CD4-positive, alpha-beta memory T cell (primary cell): ENCODE measurements at places on chromosomes 6 and 20.

DNA sequence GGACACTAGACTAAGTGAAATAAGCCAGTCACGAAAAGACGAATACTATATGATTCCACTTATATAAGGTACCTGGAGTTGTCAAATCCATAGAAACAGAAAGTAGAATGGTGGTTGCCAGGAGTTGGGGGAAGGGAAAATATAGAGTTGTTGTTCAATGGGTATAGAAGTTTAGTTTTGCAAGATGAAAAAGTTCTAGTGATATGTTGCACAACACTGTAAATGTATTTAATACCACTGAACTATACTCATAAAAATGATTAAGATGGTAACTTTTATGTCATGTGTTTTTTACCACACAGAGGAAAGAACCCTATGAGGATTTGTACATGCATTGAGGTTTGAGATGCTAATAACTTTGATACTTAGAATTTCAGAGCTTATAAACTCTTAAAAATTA, 46.0 kb upstream of the TRAM2 start:
- no peak for DNase-seq
- no peaks in the 10 kb centered on the region for H3K27me3 ChIP-seq
- H3K4me1 ChIP-seq: no peaks in the 10 kb centered on the region
- no peak overlapping the region for H3K4me3 ChIP-seq
- no peaks in the 10 kb centered on the region for H3K36me3 ChIP-seq

GRCh38 chr6:137792160-137793033, 74.7 kb upstream of the TNFAIP3 start:
- H3K27ac ChIP-seq: peak overlapping the region; percentile 37
- no peaks in the 10 kb centered on the region for H3K27me3 ChIP-seq
- H3K4me1 ChIP-seq: peaks cover 52% of the 10 kb centered on the region
- H3K4me3 ChIP-seq: no peak overlapping the region

DNA sequence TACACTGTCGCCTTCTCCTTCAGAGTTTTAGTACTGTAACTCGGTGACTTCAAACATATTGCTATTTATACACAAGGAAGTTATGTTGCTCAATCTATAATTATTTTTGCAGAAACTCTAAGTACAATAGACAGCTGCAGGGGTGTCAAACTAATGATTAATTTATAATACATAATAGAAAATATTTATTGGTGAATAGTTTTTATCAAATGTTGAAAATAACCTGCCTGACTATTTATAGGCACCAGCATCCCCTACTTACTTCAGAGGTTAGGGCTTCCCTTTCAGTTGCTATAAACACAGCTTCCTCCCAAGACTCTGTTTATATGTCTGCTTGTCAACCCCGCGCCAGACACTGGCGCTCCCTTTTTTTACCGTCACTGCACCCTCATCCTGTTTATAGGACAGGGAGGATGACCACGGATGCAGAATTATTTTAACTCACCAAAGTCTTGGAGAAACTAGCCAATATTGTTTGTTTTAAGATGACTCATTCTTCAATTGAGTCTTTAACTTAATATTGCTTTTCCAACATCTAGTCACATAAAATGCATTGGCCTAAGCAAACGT, 225.0 kb downstream of the ALDH8A1 start:
- H3K27ac ChIP-seq: no peak overlapping the region
- no peaks in the 10 kb centered on the region for H3K36me3 ChIP-seq
- H3K27me3 ChIP-seq: no peaks in the 10 kb centered on the region
- H3K4me3 ChIP-seq: no peak overlapping the region
- no peak for DNase-seq

DNA sequence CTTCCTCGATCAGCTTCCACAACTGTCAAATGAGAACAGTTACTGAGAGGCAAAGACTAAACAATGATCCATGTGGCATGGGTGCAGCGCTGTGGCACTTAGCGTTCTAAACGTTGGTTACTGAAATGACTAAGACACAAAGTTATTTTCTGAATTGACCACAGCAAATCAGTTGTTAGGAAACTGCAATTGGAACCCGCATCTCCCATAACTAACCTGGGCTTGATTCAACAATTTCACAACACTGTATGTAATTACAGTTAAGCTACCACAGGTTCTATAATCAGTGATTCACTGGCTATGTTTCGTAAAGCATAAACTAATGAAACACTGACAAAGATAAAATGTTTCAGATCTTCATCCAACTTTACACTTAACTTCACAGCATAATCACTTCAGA, 12.5 kb downstream of the WDR27 start:
- H3K4me3 ChIP-seq: no peak overlapping the region
- no peaks in the 10 kb centered on the region for H3K4me1 ChIP-seq
- no peak overlapping the region for H3K27ac ChIP-seq
- DNase-seq: no peak

- H3K27me3 ChIP-seq: no peaks in the 10 kb centered on the region
- H3K27ac ChIP-seq: no peak overlapping the region
- no peak for DNase-seq
- H3K4me1 ChIP-seq: no peaks in the 10 kb centered on the region
- no peaks in the 10 kb centered on the region for H3K36me3 ChIP-seq
These were observed 88.3 kb downstream of the CD24 start for GRCh38 chr6:106886081-106886843.

DNA sequence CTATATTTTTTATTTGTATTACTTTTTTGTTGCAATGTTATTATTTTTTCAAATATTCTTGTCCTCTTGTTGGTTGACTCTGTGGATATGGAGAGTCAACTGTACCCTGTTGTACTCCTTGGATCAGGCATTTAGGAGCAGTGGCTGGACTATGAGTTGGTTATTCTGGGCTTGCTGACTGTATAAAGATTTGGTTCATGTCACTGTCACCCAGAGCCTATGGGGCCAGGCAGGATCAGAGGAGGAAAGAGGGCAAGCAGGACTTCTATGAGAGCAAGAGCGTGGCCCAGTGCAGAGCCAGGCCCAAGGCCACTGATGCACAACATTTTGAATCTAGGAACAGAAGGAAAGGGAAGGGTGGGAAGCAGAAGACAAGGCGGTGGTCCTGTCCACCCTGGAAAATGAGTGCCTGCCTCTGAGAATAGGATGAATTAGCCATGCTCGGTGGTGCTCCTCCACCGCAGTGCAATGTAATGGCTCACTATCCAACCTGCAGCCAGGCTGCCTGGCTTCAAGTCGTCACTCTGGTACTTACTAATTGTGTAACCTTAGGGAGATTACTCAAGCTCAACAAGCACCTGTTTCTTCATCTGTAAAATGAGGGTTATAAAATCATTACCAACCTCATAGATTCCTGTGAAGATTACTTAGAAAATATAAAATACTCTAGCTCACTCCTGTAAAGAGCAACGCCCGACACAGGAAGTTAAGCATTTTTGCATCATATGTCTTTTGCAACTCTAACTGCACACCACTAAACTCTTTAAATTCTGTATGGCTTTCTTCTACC, 192.1 kb downstream of the KCNQ5 start:
- H3K27me3 ChIP-seq: no peaks in the 10 kb centered on the region
- no peaks in the 10 kb centered on the region for H3K36me3 ChIP-seq
- H3K4me1 ChIP-seq: no peaks in the 10 kb centered on the region
- H3K4me3 ChIP-seq: no peak overlapping the region

DNA sequence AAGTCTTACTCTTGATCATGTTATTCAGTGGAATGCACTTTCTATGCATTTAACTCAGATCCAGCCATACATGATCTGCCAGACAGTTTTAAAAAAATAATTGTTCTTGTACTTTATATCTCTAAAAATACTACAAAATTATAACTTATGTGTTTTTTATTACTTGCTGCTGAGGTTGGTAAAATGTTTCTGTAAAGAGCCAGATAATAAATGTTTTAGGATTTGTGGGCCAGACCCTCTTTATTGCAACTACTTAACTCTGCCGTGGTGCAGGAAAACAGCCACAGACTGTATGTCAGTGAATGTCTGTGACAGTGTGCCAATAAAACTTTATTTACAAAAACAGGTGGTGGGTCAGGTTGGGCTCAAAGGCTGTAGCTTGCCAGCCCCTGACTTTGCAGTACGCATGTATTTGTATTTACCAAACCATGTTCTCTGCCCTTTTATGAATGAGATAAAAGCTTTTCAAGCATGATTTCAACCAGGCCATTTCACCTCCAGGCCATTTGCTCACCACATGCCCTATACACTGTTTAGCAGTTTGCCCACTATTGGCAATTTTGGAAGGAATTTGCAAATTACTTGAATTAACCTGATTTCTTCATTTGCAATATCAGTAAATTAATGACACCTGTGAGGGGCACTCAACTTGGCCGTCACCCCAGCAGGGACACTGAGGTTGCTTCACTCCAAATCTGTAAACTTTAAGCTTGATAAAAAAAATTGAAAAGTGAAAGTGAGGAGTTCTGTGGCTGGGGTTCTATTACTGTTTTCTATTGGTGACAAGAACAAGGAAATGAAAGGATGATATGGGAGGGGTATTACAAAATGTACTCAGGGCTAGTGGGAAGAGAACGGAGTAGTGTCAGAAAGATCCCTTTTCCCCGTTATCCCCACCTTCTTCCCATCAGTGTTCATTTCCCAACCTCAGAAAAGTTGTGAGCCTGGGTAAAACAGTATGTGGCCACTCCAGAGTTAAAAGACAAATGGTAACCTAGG, 133.4 kb downstream of the CEBPB start:
- H3K4me1 ChIP-seq: no peaks in the 10 kb centered on the region
- H3K4me3 ChIP-seq: no peak overlapping the region
- H3K27me3 ChIP-seq: no peaks in the 10 kb centered on the region
- DNase-seq: no peak

GRCh38 chr6:93393554-93394074, 25.7 kb downstream of the EPHA7 start:
- no peaks in the 10 kb centered on the region for H3K36me3 ChIP-seq
- no peaks in the 10 kb centered on the region for H3K4me1 ChIP-seq
- H3K4me3 ChIP-seq: no peak overlapping the region

- H3K36me3 ChIP-seq: no peaks in the 10 kb centered on the region
- no peak overlapping the region for H3K27ac ChIP-seq
- no peaks in the 10 kb centered on the region for H3K4me1 ChIP-seq
- no peak overlapping the region for H3K4me3 ChIP-seq
- no peak for DNase-seq
- no peaks in the 10 kb centered on the region for H3K27me3 ChIP-seq
These were observed 47.9 kb downstream of the BTBD3 start for GRCh38 chr20:11965602-11966001.

DNA sequence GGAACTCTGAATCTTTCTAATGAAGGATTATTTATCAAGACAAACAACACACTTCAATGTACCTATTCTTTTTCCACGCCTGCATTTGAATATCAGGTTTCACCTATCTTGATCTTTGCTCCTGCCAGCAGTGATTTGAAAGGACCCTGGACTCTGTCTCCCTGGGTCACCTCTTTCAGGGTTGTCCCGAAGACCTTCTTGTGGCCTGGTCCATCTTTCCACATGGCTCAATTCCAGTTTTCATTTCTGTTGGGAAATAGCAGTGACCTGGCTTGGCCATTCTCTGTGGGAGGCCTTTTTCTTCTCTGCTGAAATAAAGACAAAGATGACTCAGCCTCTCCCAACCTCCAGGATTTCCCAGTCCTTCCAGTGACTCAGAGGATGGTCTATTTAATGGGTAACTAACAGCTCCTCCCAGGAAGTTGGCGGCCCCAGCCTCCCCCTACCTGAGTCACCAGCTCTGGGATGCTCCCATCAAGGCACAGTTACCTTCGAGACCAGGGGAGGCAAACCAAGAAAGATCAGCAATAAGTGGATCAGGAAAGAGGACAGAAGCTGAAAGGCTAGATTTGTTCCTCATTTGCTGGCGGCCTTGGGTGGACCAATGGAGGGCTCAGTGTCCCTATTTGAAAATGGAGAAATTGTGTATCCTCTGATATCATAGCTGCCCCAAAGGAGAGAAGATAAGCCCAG, 120.2 kb upstream of the RNF24 start:
- H3K36me3 ChIP-seq: no peaks in the 10 kb centered on the region
- no peaks in the 10 kb centered on the region for H3K4me1 ChIP-seq
- no peak overlapping the region for H3K4me3 ChIP-seq
- H3K27me3 ChIP-seq: no peaks in the 10 kb centered on the region
- no peak overlapping the region for H3K27ac ChIP-seq

DNA sequence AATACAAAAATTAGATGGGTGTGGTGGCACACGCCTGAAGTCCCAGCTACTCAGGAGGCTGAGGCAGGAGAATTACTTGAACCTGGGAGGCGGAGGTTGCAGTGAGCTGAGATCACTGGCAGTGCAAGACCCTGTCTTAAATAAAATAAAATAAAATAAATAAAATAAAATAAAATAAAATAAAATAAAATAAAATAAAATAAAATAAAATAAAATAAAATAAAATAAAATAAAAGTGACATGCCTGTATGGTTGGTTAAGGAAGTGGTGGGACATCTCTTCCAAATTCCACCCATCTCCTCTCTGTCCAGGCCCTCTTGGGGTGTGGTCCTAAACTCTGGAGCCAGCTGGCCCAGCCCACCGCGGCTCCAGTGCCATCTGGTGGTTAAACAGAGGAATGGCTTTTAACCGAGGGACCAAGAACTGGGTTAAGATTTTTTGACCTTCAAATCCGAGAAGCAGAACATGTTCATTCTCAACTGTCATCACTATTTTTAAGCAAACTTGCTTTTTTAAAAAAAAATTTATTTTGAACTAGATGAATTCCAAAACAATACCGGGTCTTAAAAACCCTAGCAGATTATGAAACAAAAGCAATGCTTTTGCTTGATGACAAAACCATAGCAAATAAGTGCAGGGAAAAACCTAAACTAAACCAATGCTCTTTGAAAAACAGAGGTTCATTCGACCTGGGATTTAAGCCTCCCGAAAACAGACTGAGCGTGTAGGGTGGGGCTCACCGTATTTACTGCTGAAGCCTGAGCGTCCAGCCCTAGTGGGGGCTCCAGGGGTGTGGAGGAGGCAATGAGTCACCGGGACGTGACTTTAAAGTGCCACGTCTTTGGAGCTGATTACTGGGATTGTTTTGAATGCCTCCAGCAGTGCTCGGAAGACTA, 68.8 kb downstream of the CDC5L start:
- H3K27ac ChIP-seq: no peak overlapping the region
- H3K27me3 ChIP-seq: no peaks in the 10 kb centered on the region
- no peaks in the 10 kb centered on the region for H3K36me3 ChIP-seq
- H3K4me1 ChIP-seq: no peaks in the 10 kb centered on the region
- H3K4me3 ChIP-seq: no peak overlapping the region
- no peak for DNase-seq

DNA sequence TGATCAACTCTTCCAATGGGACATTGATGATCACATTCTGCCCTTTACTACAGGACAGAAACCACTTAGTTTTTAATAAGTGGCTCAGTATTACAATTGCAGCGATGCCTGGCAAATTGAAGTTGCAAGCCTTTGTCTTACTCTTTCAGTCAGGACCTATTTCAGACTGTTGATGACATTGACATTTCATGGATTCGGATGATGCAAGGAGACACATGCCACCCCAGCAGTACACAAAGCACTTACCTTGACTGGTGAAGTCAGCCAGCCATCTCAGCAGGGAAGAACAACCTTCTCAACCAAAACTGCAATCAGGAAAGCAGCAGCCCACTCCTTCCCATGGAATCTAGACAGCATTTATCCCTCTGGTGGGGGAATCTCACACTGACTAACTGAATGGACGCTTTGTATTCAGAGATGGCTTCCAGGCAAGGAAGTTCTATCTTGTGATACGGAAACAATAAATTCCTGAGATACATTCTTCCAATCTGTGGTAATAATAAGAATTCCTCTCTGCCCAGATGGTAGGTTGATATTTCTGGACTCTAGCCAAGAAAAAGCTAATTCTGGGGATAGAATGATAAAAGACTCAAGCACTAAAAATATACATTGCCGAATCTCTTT, 24.8 kb downstream of the NFYA start:
- no peaks in the 10 kb centered on the region for H3K27me3 ChIP-seq
- H3K36me3 ChIP-seq: peaks cover 71% of the 10 kb centered on the region
- no peak overlapping the region for H3K4me3 ChIP-seq
- no peak for DNase-seq
- no peaks in the 10 kb centered on the region for H3K4me1 ChIP-seq

GRCh38 chr20:23266530-23267398, 83.8 kb upstream of the NXT1 start:
- no peaks in the 10 kb centered on the region for H3K27me3 ChIP-seq
- DNase-seq: no peak
- H3K36me3 ChIP-seq: no peaks in the 10 kb centered on the region
- H3K27ac ChIP-seq: no peak overlapping the region
- no peak overlapping the region for H3K4me3 ChIP-seq
- H3K4me1 ChIP-seq: no peaks in the 10 kb centered on the region
